Activated CD4-positive, alpha-beta T cell treated with anti-CD3 and anti-CD28 coated beads, Interleukin-2, amount 50 U/mL, for 4 hours (primary cell): ENCODE measurements at places on chromosomes 6 and 20.
A peak's percentile ranks its signal among the peaks of the same experiment; 100 is the strongest.

- no peak for DNase-seq
Measured at GRCh38 chr6:27791182-27791943, 120.8 kb downstream of the OR2B2 start.

GRCh38 chr20:54692168-54692887, 216.9 kb downstream of the DOK5 start:
- no peak for DNase-seq

GRCh38 chr6:79465381-79465780, 71.8 kb downstream of the LCA5 start:
- no peak for DNase-seq

- DNase-seq = no peak
Measured at GRCh38 chr6:80622641-80623040, 516.2 kb downstream of the BCKDHB start.

- no peak for DNase-seq
Measured at GRCh38 chr20:13436530-13436929, 202.2 kb downstream of the TASP1 start.

DNA sequence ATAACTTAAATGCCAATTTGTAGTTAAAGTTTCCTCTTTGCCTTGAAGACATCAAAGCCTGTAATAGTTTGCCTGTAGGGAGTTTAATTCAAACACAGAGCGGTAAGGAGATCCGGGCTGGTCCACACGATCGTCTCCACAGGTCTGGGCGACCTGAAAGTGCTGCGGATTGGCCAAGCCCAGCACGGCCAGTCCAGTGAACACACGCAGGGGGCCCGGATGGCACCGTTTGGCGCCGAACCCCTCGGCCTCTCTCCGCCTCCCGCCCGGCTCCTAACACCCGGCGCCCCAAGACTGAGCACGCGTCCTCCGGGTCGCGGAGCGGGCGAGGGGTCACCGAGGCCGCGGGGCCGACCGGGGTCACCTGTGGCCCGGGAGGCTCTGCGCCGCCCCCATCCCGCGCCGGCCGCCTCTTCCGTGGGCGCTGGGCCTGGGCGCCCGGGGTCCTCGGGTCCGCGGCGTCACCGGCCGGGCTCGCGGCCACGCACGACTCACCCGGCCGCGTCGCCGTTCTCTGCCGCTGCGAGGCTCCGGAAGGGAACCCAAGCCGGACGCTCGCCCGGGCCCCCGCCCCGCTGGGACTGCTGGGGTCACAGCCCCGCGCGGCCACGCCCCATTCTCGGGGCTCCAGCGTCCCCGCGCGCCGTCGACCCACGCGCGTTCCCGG, 481 bp downstream of the SERPINB6 start:
- DNase-seq = peak; percentile 18

DNA sequence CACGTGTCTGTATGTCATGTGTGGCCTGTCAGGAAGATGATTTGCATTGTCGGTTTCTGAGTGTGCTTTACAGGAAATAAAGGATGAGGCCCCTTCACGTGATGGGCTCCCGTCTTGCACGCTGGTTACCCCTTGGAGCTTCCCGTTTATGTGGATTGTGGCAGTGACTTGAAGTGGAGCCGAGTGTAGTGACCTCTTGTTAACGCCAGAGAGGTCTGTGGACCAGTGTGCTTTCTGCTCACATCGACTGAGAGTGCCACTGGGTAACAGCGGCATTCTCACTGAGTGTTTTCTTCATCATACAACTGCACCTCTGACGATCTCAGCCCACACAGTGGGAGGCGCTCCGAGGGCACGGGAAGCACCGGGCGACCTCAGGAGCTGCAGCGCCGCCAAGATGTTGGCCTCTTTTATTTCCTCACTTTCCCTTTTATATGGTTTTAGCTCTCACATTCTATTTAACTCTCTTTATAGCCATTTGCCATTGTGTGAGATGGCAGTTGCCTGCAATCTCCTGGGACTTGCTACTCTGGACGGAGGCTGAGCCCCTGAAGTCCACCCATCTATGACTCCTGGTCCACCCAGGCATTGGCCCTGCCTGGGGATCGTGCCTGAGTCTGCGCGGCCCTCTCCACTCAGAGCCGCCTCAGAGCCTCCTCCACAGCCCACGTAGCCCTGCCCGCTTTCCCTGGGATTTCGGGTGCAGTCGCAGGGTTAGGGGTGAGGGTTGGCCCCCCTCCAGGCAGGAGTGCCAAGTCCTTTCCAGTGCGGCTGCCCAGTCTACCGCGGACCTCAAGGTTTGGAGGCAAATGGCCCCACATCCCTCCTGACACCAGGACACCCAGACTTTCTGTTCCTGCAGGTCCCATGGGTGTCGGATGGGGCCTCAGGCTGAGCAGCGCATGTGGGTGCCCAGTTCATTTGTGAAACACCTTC, 238.9 kb downstream of the ERMARD start:
- DNase-seq = peak; percentile 36

GRCh38 chr6:142821860-142822259, 123.1 kb downstream of the HIVEP2 start:
- no peak for DNase-seq

GRCh38 chr6:12436224-12436623, 146.1 kb downstream of the EDN1 start:
- DNase-seq = no peak

GRCh38 chr20:34473262-34473883, 42.8 kb upstream of the DYNLRB1 start:
- peak; percentile 1 for DNase-seq

GRCh38 chr6:79077715-79078074, 359 bp downstream of the PHIP start:
- no peak for DNase-seq
